ENCODE measurements at places on chromosomes 4 and X.

DNA sequence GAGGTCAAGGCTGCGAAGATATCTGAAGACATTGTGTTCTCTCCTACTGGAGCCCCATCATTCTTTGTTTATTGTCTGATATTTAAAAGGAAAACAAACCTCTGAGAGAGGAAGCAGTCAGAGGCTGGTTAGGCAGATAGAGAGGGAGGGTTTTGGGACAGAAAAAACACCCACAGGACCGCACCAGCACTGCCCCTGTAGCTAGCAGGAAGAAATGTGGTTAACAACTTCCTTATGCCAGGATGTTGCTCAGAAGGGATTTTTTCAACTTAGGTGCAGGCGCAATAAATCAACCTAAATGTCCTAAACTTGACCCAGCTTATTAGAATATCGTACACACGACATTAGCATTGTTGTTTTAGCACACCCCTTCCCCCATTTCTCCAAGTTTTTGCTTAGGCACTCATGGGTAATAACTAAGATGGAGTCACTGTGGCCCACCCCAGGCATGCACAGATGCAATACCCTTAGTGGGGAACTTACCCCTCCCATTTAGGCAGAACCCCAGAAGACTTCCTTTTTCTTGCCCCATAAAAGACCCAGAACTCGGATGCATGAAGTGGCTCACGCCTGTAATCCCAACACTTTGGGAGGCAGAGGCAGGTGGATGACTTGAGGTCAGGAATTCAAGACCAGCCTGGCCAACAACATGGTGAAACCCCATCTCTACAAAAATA is 2.8 kb upstream of the ZNF718 start:
- DNase-seq = peak; percentile 17

GRCh38 chr4:29861307-29861706 is 858.9 kb upstream of the PCDH7 start:
- no peak for DNase-seq

- DNase-seq = no peak
Observed at GRCh38 chr4:74047152-74047551, 8.7 kb upstream of the CXCL3 start.

GRCh38 chrX:50198348-50198747 is 2.5 kb downstream of the AKAP4 start:
- DNase-seq = no peak

- DNase-seq = no peak
Observed at GRCh38 chr4:7486101-7486500, 51.4 kb upstream of the PSAPL1 start.

- peak; percentile 79 for DNase-seq
Observed at GRCh38 chr4:37767546-37767945, 58.9 kb upstream of the PGM2 start.

GRCh38 chr4:87497159-87497558 is 32.0 kb downstream of the SPARCL1 start:
- DNase-seq = peak; percentile 13

DNA sequence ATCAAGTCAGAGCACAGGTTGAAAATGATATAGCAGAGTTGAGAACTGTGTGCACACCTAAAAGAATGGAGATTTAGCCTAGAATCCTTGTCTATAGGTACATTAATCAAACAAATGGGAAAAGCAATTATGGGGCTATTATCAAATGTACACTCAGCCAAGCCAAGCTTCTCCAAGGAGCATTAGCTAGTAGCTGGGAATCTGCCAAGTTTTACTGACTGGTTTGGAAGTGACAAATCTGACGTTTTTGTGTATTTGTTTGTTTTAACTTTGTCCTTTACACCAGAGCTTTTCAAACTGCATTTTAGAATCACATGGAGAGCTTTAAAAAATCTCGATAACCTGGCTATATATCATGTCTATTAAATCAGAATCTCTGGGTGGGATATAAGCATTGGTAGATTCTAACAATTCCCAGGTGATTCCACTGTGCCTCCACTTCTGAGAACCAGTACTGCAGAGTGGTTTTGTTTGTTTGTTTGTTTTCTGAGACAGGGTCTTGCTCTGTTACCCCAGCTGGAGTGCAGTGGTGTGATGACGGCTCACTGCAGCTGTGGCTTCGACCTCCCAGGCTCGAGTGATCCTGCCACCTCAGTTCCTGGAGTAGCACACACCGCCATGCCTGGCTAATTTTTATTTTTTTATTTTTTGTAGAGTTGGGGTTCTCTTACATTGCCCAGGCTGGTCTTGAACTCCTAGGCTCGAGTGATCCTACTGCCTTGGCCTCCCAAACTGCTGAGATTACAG is 279.8 kb downstream of the UNC5C start:
- DNase-seq = no peak

- DNase-seq = peak; percentile 73
Observed at GRCh38 chrX:71057848-71058530, 10.1 kb downstream of the SNX12 start.

DNA sequence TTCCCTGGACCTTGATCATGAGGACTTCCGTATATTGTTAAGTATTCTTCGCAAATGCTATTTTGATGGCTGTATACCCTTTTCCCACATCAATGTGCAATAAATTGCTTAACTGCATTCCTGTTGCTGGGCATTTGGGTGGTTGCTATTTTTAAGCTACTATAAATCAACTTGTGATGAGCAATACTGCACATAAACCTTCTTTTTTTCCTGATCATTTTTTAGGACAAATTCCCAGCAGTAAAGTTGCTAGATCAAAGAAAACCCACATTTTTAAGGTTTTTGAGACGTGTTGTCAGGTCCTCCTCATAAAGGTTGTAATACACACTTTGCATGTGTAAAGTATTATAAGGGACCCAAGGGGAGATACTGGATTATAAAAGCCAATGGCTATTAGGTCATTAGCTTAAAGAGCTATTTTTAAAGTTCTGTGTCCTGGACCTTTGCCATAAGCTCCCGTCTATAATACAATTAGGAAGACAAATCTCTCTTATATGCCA is 35.6 kb downstream of the LIMCH1 start:
- DNase-seq = no peak

GRCh38 chrX:153885968-153886903 is at the start of gene L1CAM:
Gene L1CAM, minus strand, starts transcription at chrX:153886173. Its CDS starts 10,337 bp downstream, at chrX:153875836.
- DNase-seq = no peak

DNA sequence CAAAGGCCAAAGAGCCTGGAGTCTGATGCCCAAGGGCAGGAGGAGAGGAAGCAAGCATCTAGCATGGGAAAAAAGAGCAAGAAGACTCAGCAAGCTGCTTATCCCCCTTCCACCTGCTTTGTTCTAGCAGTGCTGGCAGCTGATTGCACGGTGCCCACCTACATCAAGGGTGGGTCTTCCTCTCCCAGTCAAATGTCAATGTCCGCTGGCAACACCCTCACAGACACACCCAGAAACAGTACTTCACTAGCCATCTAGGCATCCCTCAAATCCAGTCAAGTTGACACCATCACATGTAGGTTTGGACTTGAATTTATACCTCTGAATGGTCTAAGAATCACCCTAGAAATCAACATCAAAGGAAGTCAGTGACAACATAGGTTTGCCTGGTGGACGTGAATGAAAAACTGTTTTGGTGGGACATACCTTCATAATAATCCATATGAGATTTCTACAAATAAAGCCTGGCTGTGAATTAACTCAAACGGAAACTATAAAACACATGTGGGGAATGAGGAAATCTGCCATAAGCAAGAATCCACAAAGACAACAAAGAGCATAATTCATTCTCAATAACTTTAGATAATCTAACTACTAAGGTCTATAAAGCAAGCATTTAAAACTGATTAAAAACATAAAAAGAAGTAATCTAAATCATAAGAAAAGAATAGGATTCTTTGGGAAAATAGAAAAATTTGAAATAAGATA is 185.8 kb upstream of the JADE1 start:
- DNase-seq = no peak

GRCh38 chr4:61531188-61531587 is 331.1 kb downstream of the ADGRL3 start:
- no peak for DNase-seq

- DNase-seq = no peak
Observed at GRCh38 chr4:20662851-20663250, 37.4 kb upstream of the PACRGL start.

- DNase-seq = no peak
Observed at GRCh38 chr4:76641351-76641750, 206.3 kb downstream of the SHROOM3 start.

GRCh38 chrX:53918702-53919101 is 125.6 kb downstream of the PHF8 start:
- DNase-seq = no peak

DNA sequence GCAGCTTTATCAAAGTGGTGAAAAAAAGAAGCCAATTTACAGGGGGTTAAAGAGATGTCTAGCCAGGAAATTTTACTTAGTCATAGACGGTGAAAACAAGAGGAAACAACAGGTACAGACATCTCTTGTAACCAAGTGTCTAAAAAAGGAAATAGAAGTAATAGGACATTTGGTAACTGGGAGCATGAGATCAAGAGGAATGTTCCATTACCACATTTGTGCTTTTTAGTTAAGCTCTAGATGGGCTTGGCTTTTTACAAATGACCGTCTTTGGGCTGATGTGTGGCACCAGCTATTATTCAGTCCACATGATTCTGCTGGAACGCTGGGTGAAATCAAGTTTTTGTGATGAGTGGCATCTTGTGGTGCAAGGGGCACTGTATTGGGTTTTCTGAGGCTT is 179.5 kb downstream of the SMIM20 start:
- no peak for DNase-seq

DNA sequence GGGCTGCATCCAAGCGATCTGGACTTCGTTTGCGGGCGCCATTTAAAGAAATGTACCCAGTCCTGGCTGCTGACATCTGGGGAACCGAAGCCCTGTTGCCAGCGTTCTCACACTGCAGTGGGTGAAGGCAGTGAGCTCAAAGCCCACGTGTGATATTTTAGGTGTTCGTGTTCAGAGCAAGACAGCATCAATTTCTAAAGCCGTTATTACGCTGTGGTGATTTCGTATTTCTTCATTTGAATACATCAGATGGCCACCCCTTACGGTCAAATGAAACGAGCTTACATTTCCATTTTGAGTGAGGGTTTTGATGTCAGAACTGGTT is 376 bp upstream of the C4orf36 start:
- no peak for DNase-seq

GRCh38 chr4:121697564-121697963 is 784 bp upstream of the ANXA5 start:
- DNase-seq = no peak

- peak; percentile 61 for DNase-seq
Observed at GRCh38 chr4:158819942-158820786, 51.3 kb downstream of the FNIP2 start.

DNA sequence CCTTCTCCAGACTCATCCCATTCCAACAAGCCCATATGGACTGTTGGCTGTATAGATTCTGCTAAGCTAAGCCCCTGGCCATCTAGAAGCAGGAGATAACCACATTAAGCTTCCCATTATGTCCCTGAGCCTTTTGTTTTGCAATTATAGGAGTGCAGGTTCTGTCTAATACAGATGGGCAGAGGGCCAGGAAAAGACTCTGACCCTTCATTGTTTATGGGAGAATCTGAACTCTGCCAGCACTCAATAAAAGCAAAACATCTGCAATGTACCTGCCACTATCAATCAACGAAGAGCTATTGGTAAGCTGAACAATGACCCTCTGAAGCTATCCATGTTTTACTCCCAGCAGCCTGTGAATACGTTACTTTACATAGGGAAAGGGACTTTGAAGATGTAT is 207.3 kb upstream of the CLNK start:
- DNase-seq = no peak

GRCh38 chr4:39770005-39770404 is 72.1 kb downstream of the UBE2K start:
- DNase-seq = no peak

DNA sequence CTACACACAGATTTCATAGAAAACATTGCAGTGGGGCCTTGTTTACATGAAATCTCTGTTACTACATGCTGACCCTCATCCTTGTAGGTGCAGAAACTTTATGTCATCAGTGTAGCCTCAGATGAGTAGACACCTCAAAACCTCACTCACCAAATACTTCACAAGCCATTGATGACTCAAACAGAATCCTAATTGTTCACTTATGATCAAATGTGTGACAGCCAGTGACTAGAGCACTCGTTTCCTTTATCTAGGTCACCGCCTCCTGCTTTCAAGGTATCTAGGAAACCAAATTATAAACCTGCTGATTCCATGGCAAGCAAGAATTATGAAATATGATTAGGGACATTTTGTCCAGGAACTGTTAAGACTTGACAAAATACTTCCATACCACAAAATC is 255.8 kb upstream of the GPRIN3 start:
- no peak for DNase-seq

DNA sequence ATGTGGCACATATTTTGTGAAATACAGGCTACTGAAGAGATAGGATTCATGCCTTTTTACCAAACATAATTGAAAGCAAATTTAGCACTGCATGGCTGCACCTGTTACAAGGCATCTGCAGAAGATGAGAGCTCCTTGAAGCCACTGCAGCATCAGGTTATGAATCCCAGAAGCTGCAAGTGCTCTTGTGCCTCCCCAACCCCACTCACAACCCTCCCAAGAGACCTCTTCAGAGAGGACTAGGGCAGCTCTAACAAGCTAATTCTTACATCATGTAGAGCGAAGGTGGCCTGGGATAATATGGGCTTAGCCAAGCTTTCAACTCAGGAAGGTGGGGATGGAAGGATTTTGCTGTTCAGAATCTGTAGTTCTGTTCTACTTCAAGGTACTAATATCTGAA is 27.2 kb downstream of the MFAP3L start:
- DNase-seq = no peak

- DNase-seq = no peak
Observed at GRCh38 chr4:124484008-124484407, 228.5 kb downstream of the ANKRD50 start.

GRCh38 chrX:129694805-129695204 is 40.0 kb upstream of the APLN start:
- no peak for DNase-seq

- no peak for DNase-seq
Observed at GRCh38 chrX:152988536-152989291, 5.2 kb downstream of the PNMA5 start.

GRCh38 chrX:78042601-78043000 is 61.4 kb upstream of the PGK1 start:
- no peak for DNase-seq

DNA sequence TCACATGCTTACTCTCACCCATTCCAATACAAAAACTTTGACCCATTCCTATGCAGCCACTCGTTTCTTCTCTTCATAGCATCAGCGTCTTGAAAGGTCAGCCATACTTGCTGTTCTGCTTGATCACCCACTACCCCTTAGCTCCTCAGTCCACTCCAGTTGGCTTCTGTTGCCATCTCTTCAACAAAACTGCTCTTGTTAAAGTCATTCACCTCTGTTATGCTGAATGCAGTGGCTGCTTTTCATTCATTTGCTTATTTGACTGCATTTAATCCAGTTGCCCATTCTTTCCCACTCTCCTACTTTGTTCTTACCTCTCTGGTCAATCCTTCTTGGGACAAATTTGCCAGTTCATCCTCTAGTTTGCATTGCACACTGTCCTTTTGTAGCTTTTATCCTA is 24.9 kb downstream of the CEP135 start:
- DNase-seq = no peak
